ENCODE measurements at places on chromosomes 7 and 10. TPM values are rescaled to one million over a fixed set of nuclear protein-coding genes. Genes with fewer than 3 reads are reported as not detected.

Gene RPA3
- total RNA-seq: 78.8 TPM

Gene LEP
- total RNA-seq: not detected

Gene POMZP3
- 9.4 TPM for total RNA-seq

Gene TMEM225B
- 0.91 TPM for total RNA-seq

Gene PRKAR2B
- total RNA-seq: 14.4 TPM

Gene IQUB
- 0.56 TPM for total RNA-seq

Gene AKR1C4
- not detected for total RNA-seq

Gene CTAGE6
- total RNA-seq: not detected

DNA sequence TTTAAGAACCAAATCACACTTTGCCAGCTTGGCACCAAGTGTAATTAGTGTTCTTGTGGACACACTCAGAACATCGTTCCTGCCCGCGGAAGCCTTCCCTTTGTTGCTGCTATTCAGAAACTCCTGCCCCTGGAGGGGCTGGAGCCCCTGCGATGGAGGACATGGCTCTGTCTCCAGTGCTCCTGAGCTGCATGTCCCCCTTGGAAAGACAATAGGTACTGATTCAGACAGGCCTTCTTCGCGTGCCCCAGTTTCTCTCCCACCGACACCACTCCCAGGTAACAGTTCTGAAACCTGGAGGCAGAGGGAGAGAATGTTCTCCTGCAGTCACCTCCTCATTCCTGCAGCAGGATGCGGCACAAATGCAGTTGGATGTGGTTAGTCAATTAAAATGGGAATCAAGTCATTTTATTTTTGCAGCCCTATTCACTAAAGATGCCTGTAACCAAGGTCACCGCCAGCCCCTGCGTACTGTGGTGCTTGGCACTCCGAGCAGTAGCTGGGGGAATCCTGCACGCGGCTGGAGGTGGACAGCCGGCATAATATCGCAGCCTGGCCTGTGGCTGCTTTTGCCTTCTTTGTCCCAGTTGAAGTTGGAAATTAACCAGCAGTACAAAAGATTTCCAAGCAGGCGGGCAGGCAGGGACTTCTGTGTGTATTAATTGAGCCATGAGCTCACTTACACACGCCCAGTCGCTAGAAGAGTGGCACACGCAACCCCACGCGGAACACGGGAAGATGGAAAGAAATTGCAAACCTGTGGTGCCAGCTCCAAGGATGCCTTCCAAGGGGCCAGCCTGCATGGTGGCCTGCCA lies 205.7 kb downstream of the EBF3 start:
- DNase-seq: no peak

- DNase-seq: peak; percentile 71
Observed at GRCh38 chr7:4650433-4651047, 31.6 kb upstream of the FOXK1 start.

- no peak for DNase-seq
Observed at GRCh38 chr7:41900532-41900931, 197.6 kb upstream of the INHBA start.

GRCh38 chr10:124591123-124591495 lies 129.5 kb downstream of the LHPP start:
- no peak for DNase-seq

Data from neural crest cell (in vitro differentiated cells).